ENCODE measurements at places on chromosomes 11 and 22. TPM values are rescaled to one million over a fixed set of nuclear protein-coding genes. Genes with fewer than 3 reads are reported as not detected.

The UBQLNL gene
- total RNA-seq, result 1.8 TPM

The TEX12 gene
- total RNA-seq, result not detected

The BDNF gene
- total RNA-seq, result not detected

The SOX6 gene
- total RNA-seq, result 22.7 TPM

The C11orf91 gene
- not detected for total RNA-seq

DNA sequence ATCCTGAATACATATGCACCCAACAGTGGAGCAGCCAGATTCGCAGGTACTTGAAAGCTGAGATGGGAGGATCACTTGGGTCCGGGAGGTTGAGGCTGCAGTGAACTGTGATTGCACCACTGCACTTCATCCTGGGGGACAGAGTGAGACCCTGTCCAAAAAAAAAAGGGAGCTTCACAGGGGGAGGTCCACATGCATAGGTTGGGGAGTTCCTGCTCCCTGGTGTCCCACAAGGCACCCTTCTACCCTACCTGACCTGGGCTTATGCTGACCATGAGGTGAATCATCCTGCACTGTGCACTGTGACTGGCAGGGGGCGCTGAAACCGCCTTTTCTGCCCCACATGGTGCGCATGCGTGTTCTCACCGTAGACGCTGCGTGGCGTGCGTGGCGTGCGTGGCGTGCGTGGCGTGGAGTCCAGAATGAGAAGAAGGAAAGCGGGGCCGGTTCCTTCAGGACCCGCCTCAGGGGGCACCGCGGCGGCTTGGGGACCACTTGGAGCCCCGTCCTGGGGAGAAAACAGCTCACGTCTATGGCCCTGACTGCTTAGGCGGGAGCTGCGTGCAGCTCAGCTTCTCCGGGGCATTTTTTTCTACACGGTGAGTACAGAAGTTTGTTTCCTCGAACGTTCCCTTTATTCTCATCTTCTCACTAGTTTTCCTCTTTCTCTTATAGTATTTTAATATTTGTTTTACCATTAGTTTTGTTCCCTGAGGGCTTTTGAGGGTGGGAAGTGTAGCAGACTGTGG, 116.6 kb upstream of the GRK3 start:
- DNase-seq, result peak; percentile 92

GRCh38 chr11:77472991-77473800, 698 bp downstream of the PAK1 start:
- DNase-seq, result peak; percentile 65

GRCh38 chr11:26474401-26474800, 97.7 kb downstream of the MUC15 start:
- no peak for DNase-seq

- DNase-seq, result no peak
These were observed 8.3 kb downstream of the TBC1D22A start for GRCh38 chr22:46770726-46771125.

DNA sequence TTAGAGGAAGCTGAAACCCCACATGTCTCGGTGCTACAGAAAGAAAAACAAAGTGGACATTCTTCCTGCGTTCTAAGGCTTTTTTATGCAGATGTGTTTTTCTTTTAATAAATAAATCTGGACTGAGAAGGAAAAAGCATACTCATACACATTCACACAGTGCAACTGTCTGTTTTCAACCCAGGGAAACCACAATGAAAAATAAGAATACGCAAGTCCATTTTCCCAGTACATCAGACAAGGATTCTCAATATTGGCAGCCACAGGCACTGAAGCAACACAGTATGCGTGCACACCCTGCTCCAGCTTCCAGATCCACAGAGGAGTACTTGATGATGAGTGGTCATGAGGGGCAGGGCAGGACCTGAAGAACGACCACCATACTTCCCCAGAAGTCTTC, 86.9 kb downstream of the ETS1 start:
- DNase-seq, result no peak

DNA sequence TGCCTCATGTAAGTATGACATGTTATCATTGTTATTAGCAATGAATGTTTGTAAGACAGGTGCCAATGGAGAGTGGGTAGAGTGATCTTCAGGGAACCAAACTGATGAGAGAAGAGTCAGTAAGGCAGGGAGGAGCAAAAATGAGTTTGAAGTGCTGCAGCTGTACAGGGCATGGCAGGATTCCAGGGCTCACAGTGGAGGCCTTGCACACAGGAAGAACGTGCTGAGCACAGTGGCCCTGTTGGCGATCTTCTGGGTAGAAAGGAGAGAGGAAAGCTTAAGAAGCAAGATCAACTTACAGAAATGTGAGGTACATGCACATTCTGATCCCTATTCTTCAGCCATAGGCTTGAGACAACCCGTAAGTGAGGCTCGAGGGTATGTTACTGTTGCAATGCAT, 219.3 kb upstream of the TMEM45B start:
- no peak for DNase-seq

DNA sequence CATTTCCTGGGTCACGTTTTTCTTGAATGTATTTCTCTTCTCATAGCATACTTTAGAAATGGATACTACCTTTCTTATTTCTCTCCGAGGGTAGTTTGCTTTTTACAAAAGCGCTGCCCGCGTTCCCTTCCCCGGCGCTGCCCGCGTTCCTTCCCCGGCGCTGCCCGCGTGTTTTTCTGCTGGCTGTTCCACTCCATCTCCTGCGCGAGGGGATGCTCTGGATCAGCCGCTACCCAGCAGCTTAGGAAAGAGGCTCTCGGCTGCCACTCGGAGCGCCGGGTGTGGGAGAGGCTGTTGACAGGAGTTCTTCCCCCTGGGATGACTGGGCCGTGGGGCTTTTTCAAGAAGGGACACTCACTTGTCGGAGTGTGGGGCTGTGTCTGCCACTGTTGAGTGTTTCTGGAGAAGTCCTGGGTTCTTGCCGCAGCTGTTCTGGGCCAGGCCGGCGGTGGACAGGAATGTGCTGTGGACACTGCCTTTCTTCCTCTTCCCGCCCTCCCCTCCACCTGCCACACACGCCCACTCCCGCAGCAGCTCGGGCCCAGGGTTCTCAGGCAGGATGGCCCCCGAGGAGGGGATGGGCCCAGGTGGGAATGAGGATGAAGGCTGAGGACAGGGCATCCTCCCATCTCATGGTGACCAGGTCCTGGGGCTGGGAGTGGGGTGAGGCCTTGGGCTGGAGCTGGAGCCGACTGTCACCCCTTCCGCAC, 30.6 kb downstream of the GLB1L2 start:
- no peak for DNase-seq

DNA sequence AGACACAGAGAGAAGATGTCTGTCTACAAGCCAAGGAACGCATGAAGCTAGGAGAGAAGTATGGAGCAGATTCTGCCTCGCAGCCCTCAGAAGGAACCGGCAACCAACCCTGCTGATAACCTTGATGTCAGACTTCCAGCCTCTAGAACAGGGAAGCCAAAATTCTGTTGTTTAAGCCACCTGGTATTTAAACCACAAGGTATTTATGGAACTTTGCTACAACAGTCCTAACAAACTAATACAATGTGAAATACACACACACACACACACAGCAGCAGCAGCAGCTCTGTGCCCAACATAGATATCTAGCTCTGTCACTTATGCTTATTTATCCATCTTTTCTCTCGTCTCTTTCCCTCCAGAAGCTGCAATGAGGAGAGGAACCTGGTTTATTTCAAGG, 400.0 kb downstream of the ETS1 start:
- DNase-seq, result no peak

DNA sequence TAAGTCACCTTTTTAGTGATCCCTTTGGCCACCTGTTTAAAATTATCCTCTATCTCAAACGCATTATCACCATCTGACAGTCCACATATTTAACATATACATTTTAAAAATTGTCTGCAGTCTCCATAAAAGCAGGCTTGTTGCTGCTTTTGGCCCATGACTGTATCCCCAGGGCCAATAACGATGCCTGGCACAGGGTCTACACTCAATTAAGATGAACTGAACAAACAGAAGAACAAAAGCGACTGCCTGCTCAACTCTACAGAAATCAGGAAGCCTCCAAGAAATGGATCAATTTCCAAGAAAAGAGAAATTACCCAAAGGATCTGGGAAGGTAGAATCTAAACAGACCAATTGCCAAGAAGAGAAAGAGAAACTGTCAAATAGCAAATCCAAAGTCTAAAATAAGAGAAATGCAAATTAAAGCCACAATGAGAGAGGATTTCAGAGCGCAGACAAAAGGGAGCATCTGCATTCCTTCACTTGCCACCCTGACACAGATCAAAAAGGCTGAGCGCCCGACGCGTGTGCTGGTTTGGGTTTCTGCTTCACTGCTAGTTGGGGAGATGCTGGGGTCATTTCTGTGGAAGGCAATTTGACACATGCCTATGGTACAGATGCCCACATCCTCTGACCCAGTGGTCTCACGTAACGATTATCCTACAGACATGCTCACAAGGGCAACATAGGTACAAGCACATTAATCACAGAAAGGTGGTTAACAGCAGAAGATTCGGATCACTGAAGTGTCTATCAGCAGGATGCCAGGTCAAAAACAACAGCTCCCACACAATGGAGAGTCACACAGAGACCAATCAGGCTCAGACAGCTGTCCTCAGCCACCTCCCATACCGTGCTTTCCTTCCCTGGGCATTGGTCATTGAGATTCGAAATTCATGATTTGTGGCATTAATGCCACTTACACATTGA, 55.9 kb downstream of the SHISAL1 start:
- DNase-seq, result no peak

- no peak for DNase-seq
These were observed 216.1 kb upstream of the ZBED5 start for GRCh38 chr11:11073996-11074395.

DNA sequence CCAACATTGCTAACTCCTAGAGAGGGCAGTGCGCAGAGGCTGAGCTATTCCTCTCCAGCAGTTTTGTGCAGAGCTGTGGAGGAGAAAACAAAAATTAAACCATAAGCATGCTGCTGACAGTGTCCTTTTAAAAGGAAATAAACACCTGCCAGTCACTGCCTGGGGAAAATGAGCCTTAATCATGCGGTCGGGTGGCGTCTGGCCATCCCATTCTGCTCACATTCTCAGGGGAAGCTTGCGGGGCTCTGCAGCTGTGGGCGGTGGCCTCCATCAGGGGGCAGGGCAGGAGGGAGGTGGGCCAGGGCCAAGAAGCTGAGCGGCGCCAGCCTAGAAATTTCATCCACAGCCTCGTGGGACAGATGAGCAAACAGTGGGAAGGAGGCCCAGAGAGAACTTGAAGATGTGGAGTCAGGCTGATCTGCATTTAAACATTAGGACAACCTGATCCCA, 71.0 kb upstream of the TP53I11 start:
- DNase-seq, result peak; percentile 24

DNA sequence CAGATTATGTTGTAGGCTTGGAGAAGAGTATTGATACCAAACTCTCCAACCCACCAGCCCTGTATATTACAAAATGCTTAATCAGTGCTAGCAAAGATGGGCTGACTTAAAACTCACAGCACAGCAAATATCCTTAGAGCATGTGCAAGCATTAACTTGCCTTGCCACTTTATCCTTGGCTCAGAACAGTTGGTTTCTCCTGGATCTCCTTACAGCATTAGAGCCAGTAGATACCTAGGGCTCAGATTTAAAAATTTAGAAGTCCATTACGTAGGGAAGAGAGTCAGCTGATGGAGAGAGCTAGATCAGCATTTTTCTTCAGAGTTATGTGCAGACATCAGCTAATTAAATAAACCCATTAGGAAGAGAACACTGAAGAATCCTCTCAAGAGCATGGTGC, 198.5 kb upstream of the ZBED5 start:
- no peak for DNase-seq

DNA sequence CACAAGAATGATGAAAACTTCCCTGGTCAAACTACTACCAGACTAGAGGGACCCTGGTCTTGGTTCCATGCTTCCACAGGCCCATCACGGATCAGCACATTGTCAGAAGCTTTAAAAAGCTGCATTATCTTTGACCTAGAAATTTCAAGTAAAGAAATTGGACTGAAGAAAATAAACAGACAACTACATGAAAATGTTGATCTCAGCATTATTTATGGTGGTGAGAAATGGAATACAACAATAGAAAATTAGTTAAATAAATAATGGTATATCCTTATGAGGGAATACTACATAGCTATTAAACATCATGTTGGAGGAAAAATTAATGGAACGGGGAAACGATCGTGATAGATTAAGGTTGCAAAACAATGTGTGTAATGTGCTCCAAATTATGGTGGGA, 13.7 kb downstream of the TENM4 start:
- no peak for DNase-seq

DNA sequence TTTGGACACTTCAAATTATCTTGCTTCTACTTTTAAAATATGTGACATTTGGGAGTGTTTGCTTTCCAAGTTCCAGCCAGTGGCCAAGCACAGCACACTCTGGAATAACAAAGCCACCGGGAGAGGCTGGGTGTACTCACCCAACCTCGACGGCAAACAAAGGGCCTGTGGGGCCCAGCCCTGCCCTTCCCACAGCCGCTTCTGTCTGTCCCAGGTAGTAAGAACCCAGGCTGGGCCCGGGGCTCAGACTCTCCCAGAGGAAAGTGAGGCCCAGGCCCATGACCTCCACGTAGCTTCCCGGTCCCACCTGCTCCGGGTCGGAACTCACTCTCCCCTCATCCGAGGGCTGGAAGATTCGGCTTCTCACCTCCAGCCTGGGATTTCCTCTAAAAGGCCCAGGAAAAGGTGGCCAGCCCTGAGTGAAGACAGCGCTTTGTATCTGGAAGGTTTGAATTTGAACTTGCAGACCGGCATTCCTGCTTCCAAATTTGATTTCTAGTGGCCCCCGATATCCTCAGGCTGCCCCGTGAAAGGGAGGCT, 93.5 kb downstream of the CELSR1 start:
- DNase-seq, result peak; percentile 36

GRCh38 chr11:127182586-127183203, 182.1 kb upstream of the KIRREL3 start:
- no peak for DNase-seq

GRCh38 chr11:59368238-59369022, 9.7 kb downstream of the OR5AN1 start:
- DNase-seq, result no peak

GRCh38 chr22:43099095-43099494, 9.9 kb upstream of the TTLL1 start:
- no peak for DNase-seq

DNA sequence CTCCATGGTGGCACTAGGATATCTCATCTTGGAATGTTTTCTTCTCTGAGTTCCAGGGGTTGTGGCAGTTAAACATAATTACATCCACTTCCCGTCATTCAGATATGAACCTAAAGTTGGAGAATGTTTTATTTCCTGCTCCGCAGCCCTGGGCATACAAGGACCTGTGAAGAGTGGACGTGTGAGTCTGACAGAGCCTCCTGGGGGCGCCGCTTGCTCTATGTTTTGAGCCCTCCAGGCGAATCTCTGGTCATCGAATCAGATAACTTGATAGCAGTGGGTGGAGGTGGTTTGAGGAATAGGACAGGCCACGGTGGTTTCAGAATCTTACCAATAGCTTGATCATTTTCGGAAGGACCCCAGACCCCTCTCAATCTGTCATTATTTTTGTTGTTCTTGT, 174.2 kb downstream of the NTM start:
- DNase-seq, result no peak

- DNase-seq, result no peak
These were observed 570 bp upstream of the TPCN2 start for GRCh38 chr11:69048031-69048693.
